ENCODE measurements at places on chromosomes 12 and 14.

DNA sequence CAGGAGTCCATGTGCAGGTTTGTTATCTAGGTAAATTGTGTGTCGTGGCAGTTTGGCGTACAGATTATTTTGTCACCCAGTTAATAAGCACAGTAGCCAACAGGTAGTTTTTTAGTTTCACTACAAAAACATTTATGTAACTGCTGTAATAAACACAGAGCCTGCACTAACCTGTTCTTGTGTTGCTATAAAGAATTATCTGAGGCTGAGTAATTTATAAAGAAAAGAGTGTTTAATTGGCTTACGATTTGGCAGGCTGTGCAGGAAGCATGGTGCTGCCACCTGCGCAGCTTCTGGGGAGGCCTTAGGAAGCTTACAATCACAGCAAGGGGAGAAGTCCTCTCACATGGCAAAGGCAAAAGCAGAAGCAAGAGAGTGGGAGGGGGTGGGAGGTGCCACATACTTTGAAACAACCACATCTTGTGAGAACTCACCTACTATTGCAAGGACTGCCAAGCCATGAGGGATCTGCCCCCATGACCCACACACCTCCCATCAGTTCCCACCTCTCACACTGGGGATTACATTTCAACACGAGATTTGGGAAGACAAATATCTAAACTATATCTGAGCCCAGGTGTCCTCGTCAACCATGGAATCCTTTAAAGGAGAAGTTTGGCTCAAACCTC, 266.4 kb upstream of the GRIP1 start:
- no peak for DNase-seq

DNA sequence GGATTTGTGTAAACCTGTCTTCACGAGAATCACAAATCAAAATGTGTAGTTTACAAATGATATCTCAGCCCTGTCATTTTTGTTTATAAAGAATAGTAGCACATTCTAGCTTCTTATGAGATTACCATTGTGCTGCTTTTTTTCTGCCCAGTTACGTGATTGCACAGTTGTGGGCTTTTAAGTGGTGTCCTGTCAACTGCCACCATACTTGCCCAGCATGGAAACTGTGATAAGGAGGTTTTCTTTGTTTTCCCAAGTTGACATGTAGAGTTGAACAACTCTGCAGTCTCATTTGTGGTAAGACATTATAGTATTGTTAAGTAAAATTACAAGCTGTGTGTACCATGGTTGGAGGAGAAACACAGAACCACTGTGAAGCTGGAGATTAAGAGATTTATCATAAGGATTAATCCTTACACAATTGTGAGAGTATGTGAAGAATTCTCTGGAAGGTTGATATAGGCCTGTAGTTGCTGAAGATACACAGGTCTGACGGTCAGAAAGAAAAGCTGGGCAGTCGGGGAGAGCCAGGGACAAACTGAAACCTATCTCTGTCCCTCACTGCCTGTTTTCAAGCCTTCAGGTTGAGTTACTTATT, 12.2 kb downstream of the CHURC1 start:
- DNase-seq: no peak

- no peak for DNase-seq
Observed at GRCh38 chr12:12133259-12133658, 62.5 kb downstream of the BCL2L14 start.

DNA sequence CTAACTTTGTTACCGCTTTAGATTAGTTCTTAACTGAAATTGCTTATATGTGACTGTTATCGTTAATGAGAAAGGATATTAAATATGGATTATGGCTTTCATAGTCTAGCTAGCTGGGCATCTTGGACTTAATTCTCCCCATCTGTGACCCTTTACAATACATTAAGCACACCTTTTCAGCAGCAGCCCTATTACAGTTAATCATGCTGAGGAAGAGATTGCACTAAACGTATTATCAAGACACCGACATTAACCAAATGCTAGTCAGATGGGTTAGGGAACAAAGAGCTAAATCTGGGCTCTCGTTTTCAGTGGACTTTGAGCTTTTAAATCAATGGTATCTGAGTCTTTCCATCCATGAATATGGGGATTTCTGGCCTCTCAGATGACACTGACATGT, 447.5 kb upstream of the DCN start:
- DNase-seq: no peak

DNA sequence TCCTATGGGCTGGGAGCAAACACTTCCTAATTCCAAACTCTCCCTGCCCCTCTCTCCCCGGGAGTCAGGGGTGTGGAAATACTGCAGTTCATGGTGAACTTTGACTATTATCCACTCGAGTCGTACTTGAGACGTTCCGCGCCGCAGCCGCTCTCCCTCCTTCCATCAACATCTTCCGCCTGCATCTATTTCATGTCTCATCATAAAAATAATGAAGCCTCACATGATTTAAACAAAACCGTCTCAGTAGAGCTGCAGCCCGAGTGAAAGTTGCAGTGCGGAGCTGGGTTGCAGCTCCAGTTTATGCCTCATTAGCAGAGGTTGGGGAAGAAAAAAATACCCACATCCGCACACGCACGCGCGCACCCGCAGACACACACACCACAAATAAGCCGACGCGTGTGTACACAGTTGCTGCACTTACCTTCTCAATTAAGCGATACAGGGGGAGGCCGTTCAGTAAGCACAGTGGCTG, 283 bp downstream of the LMO3 start:
- no peak for DNase-seq

GRCh38 chr14:100032738-100033137, 32.5 kb upstream of the EVL start:
- DNase-seq: no peak
